ENCODE measurements at places on chromosomes 2 and 18. TPM values are rescaled to one million over a fixed set of nuclear protein-coding genes. Genes with fewer than 3 reads are reported as not detected.

The TMEM17 gene
- total RNA-seq = 5.0 TPM

The ARL4C gene
- 47.4 TPM for total RNA-seq

The SERPINB3 gene
- 0.16 TPM for total RNA-seq

The LOXL3 gene
- 0.28 TPM for total RNA-seq

The DPP10 gene
- total RNA-seq = not detected

The TXNDC2 gene
- total RNA-seq = 0.12 TPM

The KCNJ13 gene
- total RNA-seq = not detected

The TEX44 gene
- not detected for total RNA-seq

The TXNDC9 gene
- 45.6 TPM for total RNA-seq

All from A549 treated with Hydrocortisone at 1 μM for 4 hours (cell line).